Activated CD4-positive, alpha-beta T cell treated with anti-CD3 and anti-CD28 coated beads, Interleukin-2, Interleukin-6, amounts not matched to agents 100 ng/mL and 50 ng/mL, durations not matched to agents 16 hours and 8 hours (primary cell): ENCODE measurements at places on chromosomes 12 and 14.

DNA sequence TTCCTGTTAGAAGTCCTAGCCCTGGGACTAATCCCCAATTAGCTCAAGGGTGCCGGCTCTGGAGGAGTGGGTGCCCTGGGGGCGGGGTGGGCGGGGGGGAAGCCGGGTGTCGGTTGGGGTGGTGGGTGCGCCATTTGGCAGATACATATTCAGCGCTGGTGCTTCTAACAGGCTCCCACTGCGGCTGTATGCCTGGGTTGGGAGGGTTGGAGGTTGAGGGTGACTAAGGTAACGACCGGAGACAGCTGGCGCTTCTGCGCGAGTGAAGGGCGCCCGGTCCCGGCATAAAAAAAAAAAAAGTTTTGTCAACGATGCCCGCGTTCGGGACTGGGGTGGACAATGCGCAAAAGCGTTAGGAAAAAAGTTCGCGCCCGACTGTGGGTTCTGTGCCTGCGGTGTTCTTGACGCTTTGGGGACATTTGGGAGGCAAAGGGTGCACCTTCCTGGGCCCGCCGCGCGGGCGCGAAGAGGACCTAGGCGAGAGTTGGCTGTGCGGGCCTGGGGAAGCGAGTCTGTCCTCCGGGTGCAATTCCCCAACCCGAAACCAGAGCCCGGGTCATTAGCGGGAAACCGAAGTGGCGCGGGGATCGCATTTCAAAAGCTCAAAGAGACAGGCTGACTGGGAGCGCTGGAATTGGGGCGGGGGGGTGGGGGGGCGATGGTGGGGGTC is 19.2 kb downstream of the TBX3 start:
- DNase-seq, result no peak

DNA sequence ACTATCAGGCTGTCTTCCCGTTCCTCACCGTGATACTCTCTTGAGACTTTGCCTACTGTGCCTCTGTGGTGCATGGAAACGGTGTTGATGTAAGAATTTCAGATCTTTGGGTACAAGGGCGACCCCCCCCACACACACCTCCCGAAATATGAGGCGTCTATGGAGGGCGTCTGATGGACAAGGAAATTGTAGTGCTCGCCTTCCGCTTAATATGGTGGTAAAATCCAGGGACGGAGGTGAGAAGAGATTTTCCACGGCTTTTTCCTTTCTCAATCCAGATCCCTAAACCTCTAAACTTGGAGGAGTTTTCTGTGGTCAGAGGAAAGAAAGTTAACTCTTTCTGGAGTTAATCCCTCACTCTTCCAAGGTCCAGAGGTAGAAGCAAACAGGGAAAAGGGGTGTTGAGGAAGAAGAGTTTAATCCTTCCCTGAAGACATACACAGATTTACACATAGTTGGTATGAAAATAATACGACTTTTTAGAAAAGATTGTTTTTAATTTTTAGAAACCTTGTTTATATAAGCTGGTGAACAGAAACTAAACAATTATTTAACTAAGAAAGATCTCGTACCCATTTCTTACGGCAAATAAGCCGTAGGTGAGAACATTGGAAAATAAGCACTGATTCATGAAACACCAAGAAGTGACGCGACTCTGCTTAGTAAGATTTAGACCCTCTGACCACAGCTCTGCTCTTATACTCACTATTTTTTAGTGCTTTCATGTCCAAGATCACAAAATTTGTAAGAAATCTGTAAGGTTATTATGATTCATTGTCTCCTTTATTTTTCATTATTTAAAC is 23.1 kb upstream of the RNASE12 start:
- peak; percentile 46 for DNase-seq

- no peak for DNase-seq
Observed at GRCh38 chr12:108910336-108910735, 30.4 kb downstream of the DAO start.

DNA sequence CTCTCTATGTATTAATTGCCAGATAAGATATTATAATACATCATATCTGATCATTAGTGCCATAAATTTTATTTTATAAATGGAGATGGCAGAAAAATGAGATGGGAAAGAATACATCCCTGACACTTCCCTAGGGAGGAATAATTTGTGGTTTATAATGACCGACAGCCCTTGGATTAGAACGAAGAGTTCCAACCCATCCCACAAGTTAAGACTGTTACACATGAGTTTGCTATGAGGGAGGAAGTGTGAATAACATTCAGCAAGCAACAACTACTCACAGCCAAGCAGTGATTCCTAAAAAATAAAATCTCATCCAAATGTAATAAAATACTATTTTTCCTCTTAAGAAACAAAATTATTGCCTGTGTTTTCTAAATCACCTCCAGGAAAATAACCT is 299.0 kb downstream of the CCDC91 start:
- no peak for DNase-seq

GRCh38 chr12:101696251-101697196 is 916 bp upstream of the CHPT1 start:
- DNase-seq, result peak; percentile 14
